ENCODE measurements at places on chromosomes 6 and 20. TPM values are rescaled to one million over a fixed set of nuclear protein-coding genes. Genes with fewer than 3 reads are reported as not detected.

DNA sequence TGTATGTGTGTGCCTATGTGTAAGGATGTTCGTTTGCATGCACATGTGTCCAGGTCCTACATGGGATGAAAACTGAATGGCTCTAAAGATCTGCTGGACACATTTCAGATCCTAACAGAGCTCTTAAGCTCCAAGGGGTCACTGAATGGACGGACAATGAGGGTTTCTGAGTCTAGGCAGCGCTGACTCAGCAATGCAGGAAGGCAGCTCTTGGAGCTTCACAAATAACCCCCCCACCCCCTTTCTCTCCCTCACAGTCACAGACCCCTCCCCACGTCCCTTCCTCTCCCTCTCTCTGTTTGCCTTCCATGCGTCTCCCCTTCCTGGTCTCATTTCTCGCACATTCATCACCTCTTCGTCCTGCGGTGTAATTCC lies 369.8 kb downstream of the PREX1 start:
- H3K27me3 ChIP-seq: peaks cover 53% of the 10 kb centered on the region
- peaks cover 46% of the 10 kb centered on the region for H3K4me1 ChIP-seq
- no peaks in the 10 kb centered on the region for H3K36me3 ChIP-seq
- peak overlapping the region; percentile 17 for H3K27ac ChIP-seq
- H3K4me3 ChIP-seq: no peak overlapping the region

Gene HAO1
- not detected for total RNA-seq

Gene TAGAP
- not detected for total RNA-seq

DNA sequence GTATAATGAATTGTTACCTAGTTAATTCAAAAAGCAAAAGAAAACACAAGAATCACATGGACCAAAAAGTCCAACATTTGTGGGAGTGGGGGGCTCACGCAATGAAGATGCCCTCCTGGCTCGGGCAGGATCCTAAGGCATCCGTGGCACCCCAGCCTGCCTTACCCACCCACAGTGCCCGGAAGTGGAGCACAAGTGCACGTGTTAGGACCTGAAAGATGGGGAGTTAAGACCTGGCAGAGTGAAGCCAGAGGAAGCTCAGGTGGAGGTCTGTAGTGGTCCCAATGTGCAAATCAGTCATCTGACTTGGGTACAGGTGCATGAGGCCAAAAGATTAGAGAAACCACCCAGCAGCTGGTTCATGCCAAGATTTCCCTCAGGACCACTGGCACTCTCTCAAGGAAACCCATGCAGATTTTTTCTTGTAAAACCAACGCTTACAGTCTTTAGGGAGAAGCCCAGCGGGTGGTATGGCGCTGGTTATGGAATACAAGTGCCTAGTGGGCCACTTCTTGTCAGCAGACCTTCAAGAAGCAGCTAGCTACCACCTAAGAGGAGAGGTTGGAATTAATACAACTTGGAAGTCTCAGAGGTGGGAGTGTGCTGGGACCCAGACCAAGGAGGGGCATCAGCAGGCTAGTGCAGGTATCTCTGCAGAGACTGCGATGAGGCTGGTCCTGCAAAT lies 42.1 kb downstream of the BFSP1 start:
- no peaks in the 10 kb centered on the region for H3K36me3 ChIP-seq
- H3K27me3 ChIP-seq: peaks cover 3% of the 10 kb centered on the region
- no peak overlapping the region for H3K27ac ChIP-seq
- no peak overlapping the region for H3K4me3 ChIP-seq

Gene CAGE1
- total RNA-seq: 0.16 TPM

DNA sequence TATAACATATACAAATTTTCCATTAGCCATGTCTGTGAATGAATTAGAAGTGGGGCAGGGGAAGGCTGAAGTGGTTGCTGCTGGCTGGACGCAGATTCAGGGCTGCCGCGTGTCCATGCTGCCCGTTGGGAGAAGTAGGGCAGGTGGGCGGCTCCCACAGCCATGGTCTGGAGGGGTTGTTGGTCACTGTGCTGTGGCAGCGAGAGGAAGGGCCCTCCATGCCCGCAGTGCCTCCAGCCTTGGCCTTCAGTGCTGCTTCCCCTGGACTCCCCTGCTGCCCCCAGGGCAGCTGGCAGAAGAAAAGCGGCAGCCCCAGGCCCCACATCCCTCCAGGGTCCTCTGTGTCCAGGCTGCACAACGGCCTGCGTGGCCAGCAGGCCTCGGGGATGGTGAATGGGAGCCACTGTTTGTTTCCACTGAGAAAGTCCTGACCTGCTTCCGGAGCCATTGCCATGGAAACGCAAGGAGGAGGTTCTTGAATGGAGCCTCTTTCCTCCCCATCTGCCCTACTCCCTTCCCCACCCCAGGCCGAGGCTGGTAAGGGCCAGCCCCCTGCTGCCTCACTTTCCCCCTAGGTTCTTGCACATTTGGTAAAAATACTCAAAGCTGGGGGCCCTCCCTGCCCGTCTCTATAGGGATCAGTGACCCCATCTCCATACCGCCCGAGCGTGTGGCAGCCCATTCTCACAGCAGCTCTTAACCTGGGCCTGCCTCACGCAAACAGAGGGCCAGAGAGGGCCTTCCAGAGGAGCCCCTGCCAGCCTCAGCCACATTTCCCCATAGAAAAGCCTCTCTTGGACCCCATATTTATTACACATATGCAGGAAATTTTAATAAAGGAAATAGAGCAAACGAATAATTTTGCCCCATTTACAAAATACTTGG lies 113.3 kb downstream of the SASH1 start:
- H3K36me3 ChIP-seq: peaks cover 22% of the 10 kb centered on the region
- H3K4me1 ChIP-seq: peaks cover 83% of the 10 kb centered on the region
- peak overlapping the region; percentile 71 for H3K4me3 ChIP-seq
- no peaks in the 10 kb centered on the region for H3K27me3 ChIP-seq
- peak; percentile 53 for DNase-seq

GRCh38 chr20:59774921-59775686 lies 158.3 kb downstream of the SYCP2 start:
- no peaks in the 10 kb centered on the region for H3K27me3 ChIP-seq
- DNase-seq: no peak
- H3K27ac ChIP-seq: no peak overlapping the region

DNA sequence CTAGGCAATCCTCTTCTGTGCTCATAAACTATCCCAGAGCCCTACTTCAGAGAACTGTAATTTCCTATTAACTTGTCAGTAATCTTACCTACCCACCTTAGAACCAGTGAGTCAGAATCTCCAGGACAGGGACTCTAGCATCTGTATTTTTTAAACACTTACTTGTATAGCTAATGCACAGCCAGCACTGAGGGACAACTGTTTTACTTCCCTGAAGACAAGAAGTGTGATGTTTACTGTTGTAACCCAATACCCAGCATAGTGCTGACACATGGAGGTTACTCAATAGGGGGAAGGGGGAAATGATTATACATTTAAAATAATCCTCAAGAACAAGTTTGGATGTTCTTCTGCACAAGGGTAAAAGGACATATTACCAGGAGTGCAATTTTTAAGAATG lies 130.8 kb downstream of the BTBD9 start:
- H3K27ac ChIP-seq: no peak overlapping the region
- no peaks in the 10 kb centered on the region for H3K36me3 ChIP-seq
- no peak overlapping the region for H3K4me3 ChIP-seq

- H3K27me3 ChIP-seq: no peaks in the 10 kb centered on the region
- H3K36me3 ChIP-seq: peaks cover 2% of the 10 kb centered on the region
- H3K4me1 ChIP-seq: peaks cover 84% of the 10 kb centered on the region
- H3K4me3 ChIP-seq: no peak overlapping the region
Measured at GRCh38 chr6:15439410-15440025, 193.6 kb downstream of the JARID2 start.

DNA sequence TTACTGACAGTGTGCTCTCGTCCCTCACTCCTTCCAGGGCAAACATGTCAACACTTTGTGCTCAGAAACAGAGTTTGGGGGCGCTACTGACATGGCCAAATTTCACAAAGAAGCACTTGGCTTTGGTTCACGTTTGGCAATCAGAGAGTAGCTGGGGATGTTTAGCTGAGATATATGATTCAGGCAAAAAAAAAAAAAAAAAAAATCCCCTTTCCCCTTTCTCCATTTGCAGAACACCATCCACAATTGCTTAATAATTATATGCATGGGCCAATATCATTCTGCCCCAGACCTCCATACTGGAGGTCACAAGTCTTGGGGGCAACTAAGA lies 128.4 kb upstream of the ADGRF1 start:
- no peak overlapping the region for H3K4me3 ChIP-seq
- H3K4me1 ChIP-seq: peaks cover 4% of the 10 kb centered on the region
- H3K27me3 ChIP-seq: no peaks in the 10 kb centered on the region
- no peak overlapping the region for H3K27ac ChIP-seq

GRCh38 chr6:149045404-149045803 lies 272.1 kb upstream of the TAB2 start:
- H3K4me3 ChIP-seq: no peak overlapping the region
- no peaks in the 10 kb centered on the region for H3K4me1 ChIP-seq
- H3K27ac ChIP-seq: no peak overlapping the region
- H3K36me3 ChIP-seq: peaks cover 2% of the 10 kb centered on the region

Gene SIRPG
- not detected for total RNA-seq

Gene NMBR
- not detected for total RNA-seq

DNA sequence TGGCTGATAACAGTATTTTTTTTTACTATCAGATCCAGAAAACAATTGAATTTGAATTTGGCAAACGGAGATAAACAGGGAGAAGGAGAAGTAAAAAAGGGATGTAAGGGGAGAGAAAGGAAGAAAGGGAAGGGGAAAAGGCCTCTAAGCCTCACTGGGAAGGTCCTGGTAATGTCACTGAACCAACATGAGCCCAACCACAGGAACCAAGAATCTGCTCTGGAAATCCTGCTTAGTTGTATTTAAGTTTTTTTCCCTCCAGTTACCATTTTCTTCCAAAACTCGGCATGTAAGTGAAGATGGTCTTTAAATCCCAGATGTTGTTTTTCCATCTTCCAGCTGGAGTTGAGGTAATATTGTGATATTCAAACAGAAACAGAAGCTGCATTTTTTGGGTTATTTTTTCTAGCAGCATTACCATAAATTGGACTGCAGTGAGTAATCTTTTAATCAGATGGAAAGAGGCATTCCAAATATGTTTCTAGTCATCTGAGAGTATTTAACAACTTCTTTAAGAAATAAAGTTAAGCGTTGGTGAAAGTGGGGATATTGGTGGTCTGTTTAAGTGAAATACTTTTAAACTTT lies 91.1 kb downstream of the TXNDC5 start:
- H3K4me1 ChIP-seq: no peaks in the 10 kb centered on the region
- no peak overlapping the region for H3K4me3 ChIP-seq
- H3K27ac ChIP-seq: no peak overlapping the region
- H3K27me3 ChIP-seq: no peaks in the 10 kb centered on the region
- DNase-seq: no peak

DNA sequence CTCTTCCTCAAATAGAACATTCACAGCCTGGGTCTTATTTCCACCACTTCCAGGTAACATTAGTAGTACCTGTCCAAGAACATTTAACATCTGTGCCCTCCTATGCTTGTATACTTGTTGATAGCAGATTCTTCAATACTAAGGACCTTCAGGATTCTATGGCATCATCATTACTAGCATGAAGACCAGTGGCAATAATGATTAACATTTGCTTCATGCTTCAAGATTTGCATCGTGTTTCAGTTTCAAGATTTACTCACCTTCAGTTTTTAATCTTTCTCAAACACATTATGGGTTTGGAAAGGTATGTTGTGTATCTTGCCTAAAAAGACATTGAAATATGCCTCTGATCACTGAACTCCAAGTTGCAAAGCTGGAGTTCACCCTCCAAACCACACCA lies 412.8 kb upstream of the NRSN1 start:
- no peak for DNase-seq
- no peaks in the 10 kb centered on the region for H3K27me3 ChIP-seq
- H3K4me1 ChIP-seq: no peaks in the 10 kb centered on the region
- H3K4me3 ChIP-seq: no peak overlapping the region
- no peaks in the 10 kb centered on the region for H3K36me3 ChIP-seq

- H3K27me3 ChIP-seq: no peaks in the 10 kb centered on the region
- no peak overlapping the region for H3K27ac ChIP-seq
- peak overlapping the region; percentile 8 for H3K4me3 ChIP-seq
Measured at GRCh38 chr6:42933205-42933604, 3.9 kb downstream of the CNPY3 start.

DNA sequence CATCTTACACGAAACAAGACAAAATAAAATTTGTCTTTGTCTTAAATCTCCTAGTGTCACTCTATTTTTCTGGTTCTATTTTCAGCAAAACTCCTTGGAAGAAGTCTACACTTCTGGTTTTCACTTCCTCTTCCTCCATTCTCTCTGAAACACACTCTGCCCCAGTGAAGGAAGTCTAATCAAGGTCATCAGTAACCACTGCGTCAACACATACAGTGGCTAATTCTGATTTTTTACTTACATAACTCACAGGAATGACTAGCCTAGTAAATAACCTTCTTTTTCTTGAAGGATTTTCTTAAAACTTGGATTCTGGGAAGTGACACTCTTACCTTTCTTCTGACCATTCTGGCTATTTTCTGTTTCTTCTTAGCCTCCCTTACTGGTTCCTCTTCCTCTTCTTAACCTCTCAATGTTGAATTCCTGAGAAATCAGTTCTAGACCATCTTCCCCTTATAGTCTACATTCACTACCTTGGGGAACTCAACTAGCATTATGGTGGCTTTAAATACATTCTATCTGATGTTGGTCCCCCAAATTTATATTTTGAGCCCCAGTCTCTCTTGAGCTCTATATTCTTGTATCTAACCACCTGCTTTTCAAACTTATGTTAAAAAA lies 37.5 kb downstream of the AIG1 start:
- DNase-seq: no peak
- H3K4me1 ChIP-seq: peaks cover 9% of the 10 kb centered on the region
- H3K27ac ChIP-seq: no peak overlapping the region
- H3K36me3 ChIP-seq: no peaks in the 10 kb centered on the region
- H3K4me3 ChIP-seq: no peak overlapping the region
- H3K27me3 ChIP-seq: peaks cover 22% of the 10 kb centered on the region

Measured in neural crest cell (in vitro differentiated cells).